A549 treated with CpdA at 1 μM for 4 hours (cell line): ENCODE measurements at places on chromosomes 13 and 19. TPM values are rescaled to one million over a fixed set of nuclear protein-coding genes. Genes with fewer than 3 reads are reported as not detected.

PTPRH gene
- 2.9 to 6.6 TPM (median 5.6 TPM) in 5 replicates for total RNA-seq

ICAM5 gene
- 0.52 to 0.84 TPM (median 0.61 TPM) in 5 replicates for total RNA-seq

ZNF665 gene
- not detected in 5 replicates for total RNA-seq

ZNF221 gene
- total RNA-seq: 0.23 to 0.90 TPM (median 0.61 TPM) in 5 replicates

FREM2 gene
- not detected in 5 replicates for total RNA-seq

SPRED3 gene
- 1.6 to 3.4 TPM (median 2.7 TPM) in 5 replicates for total RNA-seq

CEACAM7 gene
- total RNA-seq: 0.02 TPM in 1 of 5 replicates, not detected in the others

KLK2 gene
- total RNA-seq: 0.03 TPM in 1 of 5 replicates, not detected in the others

GPX4 gene
- 387 to 508 TPM (median 482 TPM) in 5 replicates for total RNA-seq

CALR3 gene
- 0.03 to 0.30 TPM (median 0.15 TPM) in 3 of 5 replicates, not detected in the others for total RNA-seq
